ENCODE measurements at places on chromosomes 5 and 9.

GRCh38 chr5:114411380-114411931 lies 49.6 kb downstream of the KCNN2 start:
- DNase-seq, result no peak

GRCh38 chr9:27404661-27405060 lies 107.7 kb upstream of the EQTN start:
- no peak for DNase-seq

DNA sequence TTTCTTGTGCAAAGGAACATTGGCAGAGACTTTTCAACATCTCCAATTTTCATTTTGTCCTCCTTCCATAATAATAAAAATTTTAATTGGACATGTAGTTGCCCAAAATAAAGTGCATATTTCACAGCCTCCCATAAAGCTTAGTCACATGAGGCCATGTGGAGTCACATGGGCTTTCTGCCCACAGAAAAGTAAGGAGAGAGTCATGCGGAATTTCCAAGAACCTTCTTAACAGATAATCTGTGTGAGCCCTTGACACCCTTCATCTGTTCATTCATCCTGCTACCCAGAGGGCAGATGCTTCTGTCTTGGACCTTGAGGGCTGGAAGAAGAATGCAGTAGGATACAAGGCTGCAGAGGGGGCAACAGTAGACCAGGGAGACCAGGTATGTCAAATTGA lies 60.7 kb downstream of the APTX start:
- DNase-seq, result no peak

GRCh38 chr5:135501965-135502364 lies 33.8 kb downstream of the NEUROG1 start:
- no peak for DNase-seq

DNA sequence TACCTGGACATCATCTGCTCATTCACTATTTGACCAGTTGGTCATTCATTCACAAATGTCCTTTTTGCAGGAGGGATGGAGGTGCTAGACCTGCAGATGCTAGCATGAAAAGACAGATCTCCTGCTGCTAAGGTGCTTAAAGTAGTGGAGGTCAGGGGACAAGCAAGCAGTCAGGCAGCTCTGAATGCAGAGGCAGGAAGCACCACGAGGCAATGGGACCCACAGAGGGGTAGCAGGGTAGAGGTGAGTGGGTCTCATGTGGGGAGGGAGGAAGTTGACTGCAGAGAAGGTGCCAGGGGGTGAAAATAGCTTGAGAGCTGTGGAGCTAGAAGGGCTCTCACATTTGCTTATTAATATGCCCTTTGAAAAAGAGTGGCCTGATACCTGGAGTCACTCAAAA lies 25.2 kb downstream of the FXN start:
- DNase-seq, result no peak

GRCh38 chr5:116472274-116472673 lies 102.3 kb downstream of the SEMA6A start:
- DNase-seq, result no peak

GRCh38 chr9:136685790-136686533 lies 1.3 kb downstream of the AGPAT2 start:
- no peak for DNase-seq

DNA sequence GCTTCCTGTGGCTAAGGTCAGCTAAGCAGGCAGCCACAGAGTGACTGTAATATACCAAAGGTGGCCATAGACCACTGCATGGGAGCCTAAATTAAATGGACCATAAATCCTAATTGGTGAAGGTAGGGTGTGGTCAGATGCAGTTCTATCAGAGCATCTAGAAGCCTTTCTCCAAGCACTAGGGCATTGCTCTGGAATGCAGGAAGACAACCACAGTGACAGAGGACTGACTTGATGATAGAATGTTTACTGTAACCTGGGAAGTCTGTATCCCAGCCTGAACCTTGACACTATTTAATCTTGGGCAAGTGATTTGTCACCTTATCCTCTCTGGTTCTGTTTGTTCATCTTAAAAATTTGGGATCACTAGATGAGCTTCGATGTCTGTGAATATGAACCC lies 2.3 kb downstream of the FBXO38 start:
- DNase-seq, result no peak

- no peak for DNase-seq
Observed at GRCh38 chr9:12091865-12092527, 601.2 kb upstream of the TYRP1 start.

GRCh38 chr5:179771311-179771895 lies 22.4 kb upstream of the LTC4S start:
- DNase-seq, result no peak

GRCh38 chr5:178069909-178070308 lies 43.4 kb upstream of the N4BP3 start:
- peak; percentile 27 for DNase-seq

DNA sequence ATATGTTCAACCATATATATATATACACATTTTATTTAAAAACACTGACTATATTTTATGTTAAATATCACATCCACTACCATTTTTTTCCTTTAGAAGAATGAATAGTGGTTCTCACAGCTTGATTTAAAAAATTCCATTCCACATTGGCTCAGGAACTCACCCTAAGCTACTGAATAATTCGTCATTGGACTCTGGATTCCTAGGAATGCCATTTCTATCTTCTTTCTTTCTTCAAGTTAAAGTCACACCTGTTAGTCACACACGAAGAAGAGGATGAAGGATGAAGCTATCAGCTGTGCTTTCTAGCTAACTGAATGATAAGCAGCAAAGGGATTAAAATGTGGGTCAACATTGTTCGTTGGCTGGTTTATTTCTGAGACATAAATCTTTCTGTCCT lies 7.9 kb downstream of the ELOVL7 start:
- DNase-seq, result no peak

DNA sequence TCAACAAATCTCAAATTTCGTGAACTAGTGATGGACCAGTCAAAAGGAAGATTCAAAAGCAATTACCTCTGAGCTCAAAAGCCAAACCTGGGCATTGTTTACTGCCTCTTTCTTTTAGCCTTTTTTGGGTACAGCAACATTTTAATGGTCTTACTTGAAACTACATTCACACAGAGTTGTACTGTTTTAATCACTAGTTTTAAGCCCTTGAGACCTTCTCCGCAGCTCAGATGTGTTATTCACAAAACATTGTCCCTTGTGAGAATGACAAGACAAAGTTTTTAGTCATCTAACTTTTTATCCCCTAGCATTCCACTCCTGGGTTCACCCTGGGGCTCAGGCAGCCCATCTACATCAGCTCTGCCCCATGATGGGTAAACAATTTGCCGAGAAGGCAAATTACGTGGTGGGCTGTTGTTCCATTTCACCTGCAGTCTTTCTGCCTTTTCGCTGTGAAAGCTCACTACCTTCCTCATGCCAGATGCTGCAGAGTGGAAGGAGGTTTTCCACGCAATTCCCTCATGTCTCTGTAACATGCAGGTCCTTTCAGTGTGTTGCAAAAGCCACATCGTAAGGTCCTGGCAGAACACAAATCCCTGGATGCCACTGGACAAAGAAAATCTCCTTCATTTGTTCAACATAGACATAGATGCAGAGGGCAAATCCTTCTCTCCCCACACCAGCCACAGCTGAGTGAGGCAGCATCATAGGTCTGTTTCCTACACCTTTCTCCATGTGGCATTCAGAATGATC lies 175.7 kb downstream of the EBF1 start:
- DNase-seq, result no peak

DNA sequence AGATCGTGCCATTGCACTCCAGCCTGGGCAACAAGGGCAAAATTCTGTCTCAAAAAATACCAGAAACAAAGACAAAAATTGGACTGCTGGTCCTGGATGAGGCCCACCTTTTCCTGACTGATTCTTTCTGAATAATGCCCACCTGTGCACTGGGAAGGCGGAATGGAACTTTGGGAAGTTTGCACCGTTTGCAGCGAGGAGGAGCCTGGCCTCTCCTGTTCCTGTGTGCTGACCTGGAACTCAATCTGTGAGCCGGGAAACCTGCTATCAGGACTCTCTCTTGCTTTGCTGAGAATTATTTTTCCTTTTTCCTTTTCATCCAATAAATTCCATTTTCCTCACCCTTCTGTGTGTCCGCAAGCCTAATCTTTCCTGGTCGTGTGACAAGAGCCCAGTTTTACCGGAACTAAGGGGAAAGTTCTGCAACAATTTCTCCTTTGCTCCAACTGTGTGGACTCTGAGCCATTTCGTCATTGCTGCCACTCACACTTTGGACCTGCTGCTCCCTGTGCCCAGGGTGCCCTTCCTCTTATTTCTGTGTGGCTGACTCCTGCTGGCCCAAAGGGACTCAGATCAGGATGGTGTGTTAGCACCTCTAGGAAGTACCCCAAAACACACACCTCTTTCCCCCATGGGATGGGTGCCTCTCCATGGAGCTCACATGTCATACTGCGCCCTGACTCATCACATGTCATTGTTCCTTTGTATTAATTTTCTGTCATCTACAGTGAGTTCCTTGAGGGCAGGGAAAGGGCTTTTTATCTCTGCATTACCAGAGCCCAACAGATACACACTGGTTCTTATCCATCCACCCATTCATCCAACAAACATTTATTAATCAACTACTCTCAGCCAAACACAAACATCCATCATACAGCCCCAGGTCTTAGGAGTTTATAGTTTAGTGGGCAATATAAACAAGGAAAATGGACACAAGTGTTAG lies 4.7 kb upstream of the GLRX start:
- DNase-seq, result no peak

- no peak for DNase-seq
Observed at GRCh38 chr9:32306006-32306405, 78.4 kb upstream of the ACO1 start.

DNA sequence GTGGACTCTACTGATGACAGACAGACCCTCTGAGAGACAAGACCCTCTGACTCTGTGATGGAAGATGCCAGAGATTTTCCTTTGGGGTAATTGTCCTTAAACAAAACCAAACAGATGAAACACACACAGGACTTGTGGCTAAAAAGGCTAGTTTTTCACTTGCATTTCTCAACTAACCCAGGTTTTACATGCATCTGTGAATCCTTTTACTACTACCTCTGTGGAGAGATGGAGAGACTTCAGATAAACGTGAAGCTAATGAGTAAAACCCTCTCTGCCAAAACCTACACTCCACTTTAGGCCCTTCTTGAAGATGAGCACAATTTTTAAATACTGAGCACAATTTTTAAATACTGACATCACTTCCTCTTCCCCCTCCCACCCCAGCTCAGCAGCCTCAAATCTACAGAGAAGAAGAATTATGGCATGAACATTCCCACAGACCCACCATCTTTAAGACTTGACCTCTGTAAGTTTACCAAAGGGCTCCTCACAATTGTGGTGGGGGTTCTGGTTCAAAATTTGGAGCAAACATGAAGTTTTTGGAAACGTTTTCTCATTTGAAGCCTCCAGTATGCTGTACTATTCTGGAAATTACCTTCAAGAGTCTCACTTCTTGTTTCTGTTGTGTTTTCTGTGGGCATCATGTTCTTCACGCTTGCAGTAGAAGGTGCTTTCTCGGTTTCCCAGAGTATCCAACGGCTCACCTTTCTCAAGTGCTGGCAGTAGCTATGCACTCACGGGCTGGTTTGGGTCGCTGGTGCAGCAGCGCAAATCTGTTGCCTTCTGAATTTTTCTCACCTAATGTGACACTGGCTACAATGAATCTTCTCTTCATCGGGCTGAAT lies 42.7 kb downstream of the ACER2 start:
- no peak for DNase-seq

DNA sequence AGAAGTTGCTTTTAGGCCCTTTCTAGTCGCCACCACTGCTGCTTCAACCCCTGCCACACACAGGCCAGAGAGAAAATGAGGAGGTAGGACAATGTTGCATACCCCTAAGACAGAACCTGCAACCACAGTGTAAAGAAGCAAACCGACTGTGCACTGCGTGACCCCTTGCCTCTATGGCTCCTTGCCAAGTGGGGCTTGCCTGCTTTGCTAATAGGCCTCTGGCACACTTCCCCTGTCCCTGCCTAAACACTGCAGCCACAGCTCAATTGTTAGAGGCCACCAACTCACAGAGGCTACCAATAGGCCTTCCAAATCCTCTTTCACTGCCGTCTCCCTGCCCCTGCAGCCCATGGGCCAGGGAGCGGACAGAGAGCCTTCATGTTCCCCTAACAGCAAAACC lies 280.1 kb downstream of the CDH10 start:
- DNase-seq, result no peak

- no peak for DNase-seq
Observed at GRCh38 chr5:89016741-89017303, 133.8 kb upstream of the MEF2C start.

DNA sequence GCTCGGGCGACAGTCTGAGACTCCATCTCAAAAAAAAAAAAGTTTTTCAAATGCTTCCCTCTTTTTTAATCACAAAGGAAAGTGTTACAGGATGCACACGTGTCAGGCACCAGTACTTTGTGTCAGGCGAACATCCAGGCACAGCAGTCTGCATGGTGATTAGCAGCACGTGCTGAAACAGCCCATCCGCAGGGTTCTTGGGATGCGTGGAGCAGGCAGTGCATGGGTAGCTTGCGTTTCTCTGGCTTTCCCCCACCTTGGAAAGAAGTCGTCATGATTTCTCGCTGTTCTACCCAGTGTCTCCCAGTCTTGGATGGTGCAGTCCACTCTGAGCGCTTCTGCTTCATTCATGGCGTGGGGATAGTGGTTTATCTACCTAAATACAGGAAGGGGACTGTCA lies 35.4 kb downstream of the GPR107 start:
- DNase-seq, result no peak

DNA sequence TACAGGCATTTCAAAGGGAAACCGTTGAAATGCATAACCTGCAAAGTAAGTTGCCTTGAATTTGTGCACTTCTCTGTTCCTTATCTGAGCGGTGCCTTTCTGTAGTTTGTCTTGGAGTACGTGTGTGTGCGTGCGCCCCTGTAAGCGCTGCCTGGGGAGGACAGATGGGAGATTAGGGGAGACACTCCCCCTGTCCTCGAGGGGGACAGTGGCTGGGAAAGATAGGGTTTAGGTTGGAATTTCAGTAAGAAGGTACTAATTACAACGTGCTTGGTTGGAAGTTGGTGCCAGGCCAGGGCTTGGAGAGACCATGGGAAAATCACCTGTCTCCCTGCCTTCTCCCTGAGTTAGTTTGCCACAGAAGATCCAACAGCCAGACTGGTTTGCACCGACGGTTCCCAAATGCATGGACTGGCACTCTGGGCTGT lies 73.2 kb downstream of the PIK3R1 start:
- DNase-seq, result no peak

GRCh38 chr9:4984171-4984620 lies 876 bp upstream of the JAK2 start:
- no peak for DNase-seq

DNA sequence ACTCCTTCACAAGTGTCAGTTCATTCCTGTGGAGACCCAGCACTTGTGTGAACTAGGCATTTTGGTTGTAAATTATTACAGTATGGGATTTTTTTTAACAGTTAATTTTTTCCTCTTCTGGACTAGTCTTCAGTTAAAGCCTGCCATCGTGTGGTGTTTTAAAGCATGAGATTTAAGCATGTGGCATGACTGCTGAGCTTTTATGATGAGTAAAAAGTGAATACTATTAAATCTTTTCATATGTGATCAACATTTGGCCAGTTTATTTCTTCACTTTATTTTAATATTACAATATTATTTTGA lies 25.0 kb downstream of the LMNB1 start:
- peak; percentile 84 for DNase-seq

GRCh38 chr5:10503321-10503720 lies 60.5 kb upstream of the ANKRD33B start:
- no peak for DNase-seq
